ENCODE measurements at places on chromosomes 7 and 10. TPM values are rescaled to one million over a fixed set of nuclear protein-coding genes. Genes with fewer than 3 reads are reported as not detected.

GRCh38 chr10:89904755-89905154 is 203.4 kb downstream of the KIF20B start:
- DNase-seq = no peak

DNA sequence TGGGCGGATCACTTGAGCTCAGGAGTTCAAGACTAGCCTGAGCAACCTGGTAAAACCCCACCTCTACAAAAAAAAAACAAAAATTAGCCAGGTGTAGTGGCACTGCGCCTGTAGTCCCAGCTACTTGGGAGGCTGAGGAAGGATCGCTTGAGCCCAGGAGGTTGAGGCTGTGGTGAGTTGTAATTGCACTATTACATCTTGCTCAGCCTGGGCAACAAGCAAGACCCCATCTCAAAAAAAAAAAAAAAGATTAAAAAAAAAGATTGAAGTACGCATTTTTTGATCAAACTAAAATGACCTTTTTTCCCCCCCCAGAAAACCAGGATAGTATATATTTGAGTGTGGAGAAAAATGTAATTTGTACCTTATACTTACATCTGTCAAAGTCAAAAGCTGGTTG is 10.6 kb downstream of the ZC3HC1 start:
- no peak for DNase-seq

The TMEM236 gene
- 0.29 TPM for polyA plus RNA-seq

The SEMA3A gene
- 15.9 TPM for polyA plus RNA-seq

DNA sequence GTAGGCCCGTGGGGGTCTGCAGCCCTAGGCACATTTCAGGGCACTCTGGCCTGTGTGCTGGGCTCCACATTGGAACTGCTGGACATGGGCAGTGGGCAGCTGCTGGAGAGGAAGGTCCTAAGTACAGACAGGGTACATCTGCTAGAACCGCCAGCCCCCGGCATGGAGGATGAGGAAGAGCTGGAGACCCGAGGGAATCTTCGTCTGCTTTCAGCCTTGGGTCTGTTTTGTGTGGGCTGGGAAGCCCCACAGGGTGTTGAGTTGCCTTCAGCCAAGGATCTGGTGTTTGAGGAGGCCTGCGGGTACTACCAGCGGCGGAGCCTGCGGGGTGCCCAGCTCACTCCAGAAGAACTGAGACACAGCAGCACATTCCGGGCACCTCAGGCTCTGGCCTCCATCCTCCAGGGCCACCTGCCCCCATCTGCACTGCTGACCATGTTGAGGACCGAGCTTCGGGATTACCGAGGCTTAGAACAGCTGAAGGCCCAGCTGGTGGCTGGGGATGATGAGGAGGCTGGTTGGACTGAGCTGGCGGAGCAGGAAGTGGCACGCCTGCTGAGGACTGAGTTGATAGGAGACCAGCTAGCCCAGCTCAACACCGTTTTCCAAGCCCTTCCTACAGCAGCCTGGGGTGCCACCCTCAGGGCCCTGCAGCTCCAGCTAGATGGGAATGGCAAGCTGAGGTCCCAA is 1.4 kb downstream of the HPS6 start:
- no peak for DNase-seq

GRCh38 chr10:44513591-44513990 is 128.7 kb upstream of the CXCL12 start:
- DNase-seq = no peak

DNA sequence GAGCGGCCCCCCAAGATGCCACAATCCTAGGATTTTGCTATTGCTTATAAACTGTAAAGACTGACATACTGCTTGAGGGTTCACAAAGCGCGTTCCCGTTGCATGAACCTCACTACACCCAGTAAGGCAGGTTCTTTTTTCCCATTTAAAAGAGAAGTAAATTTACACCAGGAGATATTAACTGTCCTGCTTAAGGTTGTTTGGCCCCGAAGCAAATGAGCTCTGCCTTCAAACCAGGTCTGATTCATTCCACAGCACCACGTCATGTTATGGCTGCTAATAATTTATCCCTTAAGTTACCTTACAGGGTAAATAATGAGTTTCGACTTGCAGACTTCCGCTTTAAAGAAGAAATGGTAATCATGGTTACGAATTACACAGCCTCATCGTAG is 559 bp upstream of the FKBP14 start:
- DNase-seq = no peak

- no peak for DNase-seq
These were observed 34.7 kb downstream of the DDIT4 start for GRCh38 chr10:72308320-72308987.

GRCh38 chr7:94423863-94424735 is 29.4 kb downstream of the COL1A2 start:
- DNase-seq = no peak

DNA sequence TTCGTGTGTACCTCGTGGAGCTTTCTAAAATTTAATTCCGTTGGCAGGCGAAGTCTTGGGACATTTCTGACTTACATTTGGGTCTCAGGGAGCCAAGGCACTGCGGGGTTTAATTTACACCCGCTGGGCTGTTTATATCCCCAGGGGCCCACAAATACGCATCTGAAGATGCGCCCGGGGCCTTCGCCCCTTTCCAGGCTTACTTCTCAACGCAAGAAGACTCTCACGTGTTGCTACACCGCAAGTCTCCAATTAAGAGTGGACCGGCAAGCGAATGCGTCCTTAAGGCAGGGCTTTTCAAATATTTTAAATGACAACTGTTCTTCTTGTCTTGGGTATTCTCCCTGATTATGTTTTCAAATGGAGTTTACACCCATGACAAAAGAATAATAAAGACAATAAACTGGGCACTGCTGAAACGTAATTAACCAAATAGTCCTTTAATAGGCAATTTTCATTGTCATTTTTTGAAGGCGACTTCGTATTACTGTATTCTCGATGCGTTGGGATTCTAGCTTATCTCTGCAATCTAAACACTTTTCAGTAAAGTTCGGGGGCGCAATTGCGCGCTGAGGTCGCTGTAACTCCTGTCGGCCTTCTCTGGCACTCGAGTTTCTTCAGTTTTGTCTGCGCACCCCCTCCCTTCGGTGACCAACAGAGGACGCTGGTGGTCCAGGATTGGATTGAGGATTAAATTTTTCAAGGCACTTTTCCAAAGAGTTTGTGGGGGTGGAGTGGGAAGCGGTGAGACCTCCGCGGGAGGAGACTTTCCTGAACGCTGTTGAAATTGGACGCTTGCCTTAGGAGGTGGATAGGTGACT is 837 bp upstream of the IGFBP3 start:
- peak; percentile 77 for DNase-seq

GRCh38 chr7:78092331-78092730 is 293.8 kb downstream of the PHTF2 start:
- DNase-seq = no peak

The MRPS16 gene
- polyA plus RNA-seq = 86.2 TPM

The SLC39A12 gene
- polyA plus RNA-seq = not detected

The KLF14 gene
- polyA plus RNA-seq = 0.77 TPM

- DNase-seq = no peak
These were observed 23.9 kb downstream of the AQP1 start for GRCh38 chr7:30935569-30935877.

DNA sequence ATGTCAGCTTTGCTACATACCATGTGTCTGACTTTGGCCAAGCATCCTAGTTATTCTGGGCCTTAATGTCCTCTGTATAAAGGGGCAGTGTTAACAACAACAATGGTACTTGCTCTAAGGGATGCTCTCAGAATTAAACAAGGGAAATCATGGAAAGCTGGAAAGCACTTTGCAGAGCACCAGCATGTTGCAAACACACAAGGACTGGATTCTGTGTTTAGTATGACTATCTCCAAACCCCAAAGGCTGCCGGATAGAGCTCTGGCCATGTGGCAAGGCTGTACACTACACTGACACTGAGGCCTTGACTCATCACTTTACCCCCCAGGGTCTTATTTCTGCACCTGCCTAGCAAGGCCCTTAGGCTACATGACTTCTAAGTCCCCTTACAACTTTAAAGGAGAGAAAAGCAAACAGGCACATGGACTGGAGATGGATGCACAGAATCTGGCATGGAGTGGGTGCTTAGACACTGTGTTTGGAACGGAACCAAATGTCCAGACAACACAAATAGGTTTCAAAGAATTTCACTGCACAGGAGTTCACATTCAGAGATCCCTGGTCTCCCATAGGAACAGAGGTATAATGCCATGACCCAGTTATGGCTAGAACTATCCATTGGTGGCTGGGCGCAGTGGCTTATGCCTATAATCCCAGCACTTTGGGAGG is 74.6 kb downstream of the FAM13C start:
- no peak for DNase-seq

DNA sequence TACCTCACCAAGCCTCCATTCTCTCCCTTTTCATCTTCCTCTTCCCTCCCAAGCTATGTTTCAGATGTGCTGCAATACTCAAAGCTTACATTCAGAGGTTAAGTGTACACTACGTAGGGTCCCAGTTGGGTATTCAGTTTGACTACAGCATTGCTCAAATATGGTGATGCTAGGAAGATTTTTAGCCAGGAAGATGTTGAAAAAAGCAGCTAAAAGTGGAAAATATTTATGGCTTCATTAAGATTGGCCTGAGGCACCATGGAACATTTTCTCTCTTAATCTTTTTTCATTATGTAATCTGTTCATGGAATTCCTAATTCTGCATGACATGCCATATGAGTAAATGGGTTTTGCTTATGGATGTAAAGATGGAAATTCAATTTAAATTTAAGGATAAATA is 72.0 kb upstream of the ABCB5 start:
- no peak for DNase-seq

- no peak for DNase-seq
These were observed 6.3 kb upstream of the GSTK1 start for GRCh38 chr7:143256932-143257331.

GRCh38 chr7:93006480-93007095 is 111.2 kb downstream of the SAMD9 start:
- DNase-seq = no peak

GRCh38 chr10:29648114-29648982 is 13.6 kb upstream of the SVIL start:
- DNase-seq = no peak

- no peak for DNase-seq
These were observed 60.9 kb downstream of the BAMBI start for GRCh38 chr10:28738200-28738599.

GRCh38 chr7:98978672-98979071 is 100.3 kb downstream of the TRRAP start:
- DNase-seq = no peak

The ASB15 gene
- polyA plus RNA-seq = 0.86 TPM

DNA sequence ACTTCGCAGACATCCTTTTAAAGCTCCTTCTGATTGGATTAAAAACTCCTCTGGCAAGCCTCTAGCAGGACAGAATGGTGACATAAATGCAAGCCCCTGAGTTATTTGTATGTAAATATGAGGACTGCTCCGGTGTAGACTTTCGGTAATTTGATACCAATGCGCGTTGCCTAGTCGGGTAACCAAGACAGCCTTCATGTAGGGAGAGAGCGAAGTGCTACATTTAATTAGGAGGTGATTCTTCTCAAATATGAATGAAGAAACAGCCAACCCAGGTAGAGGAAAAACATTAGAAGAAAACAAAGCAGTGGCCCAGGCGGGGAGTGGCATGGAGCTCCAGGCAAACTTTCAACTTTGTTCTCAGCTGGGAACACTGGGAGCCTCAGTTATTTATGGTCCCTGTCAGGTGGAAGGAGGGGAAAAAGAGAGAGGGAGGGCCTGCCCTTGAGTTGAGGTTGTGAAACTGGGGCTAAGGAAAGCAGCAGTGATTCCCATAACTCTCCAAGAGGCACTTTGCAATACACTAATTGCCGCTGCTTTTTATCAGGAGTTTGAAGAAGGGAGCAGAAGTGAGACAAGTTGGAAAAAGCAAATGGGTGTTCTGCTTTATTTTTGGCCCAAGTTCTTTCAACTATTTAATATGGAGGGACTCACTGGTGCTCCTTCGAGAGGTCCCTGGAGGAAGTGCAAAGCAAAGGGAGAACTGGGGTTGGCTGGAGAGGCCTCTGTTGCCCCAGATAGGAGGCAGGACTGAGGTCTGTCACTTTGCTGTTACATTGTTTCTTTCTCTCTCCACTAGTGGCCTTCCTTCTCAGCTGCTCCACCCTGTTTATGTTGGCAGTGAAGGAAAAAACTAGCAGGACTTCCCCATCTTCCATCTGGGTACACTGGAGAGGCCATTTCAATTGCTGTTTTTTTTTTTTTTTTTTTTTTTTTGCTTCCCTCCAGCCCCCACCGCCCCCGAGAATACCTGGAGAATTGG is 234.6 kb upstream of the CCDC6 start:
- DNase-seq = peak; percentile 79

DNA sequence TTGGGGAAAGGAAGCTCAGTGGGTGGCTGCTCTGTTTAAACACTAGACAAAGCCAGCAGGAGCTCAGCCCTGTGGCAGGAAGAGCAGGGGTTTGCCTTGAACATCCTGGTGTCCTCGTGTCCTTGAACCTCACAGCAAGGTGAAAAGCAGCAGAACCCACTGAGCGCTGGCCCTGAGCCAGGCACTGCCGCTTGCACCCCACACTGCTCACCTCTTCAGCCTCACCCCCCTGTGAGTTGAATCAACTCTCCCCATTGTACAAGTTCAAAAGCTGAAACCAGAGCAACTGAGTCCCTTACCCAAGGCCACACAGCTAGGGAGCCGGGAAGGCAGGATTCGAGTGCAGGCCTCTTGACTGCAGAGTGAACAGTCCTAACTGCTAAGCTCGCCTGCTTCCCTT is 32.0 kb downstream of the SLC29A3 start:
- no peak for DNase-seq

- DNase-seq = no peak
These were observed 285.5 kb downstream of the TWIST1 start for GRCh38 chr7:18831943-18832342.

GRCh38 chr10:128848810-128849209 is 618.2 kb upstream of the MGMT start:
- DNase-seq = no peak

The LRRC18 gene
- polyA plus RNA-seq = 0.17 TPM

- DNase-seq = no peak
These were observed 16.2 kb downstream of the CTBP2 start for GRCh38 chr10:125144206-125144605.

The CFAP70 gene
- polyA plus RNA-seq = 10.0 TPM

GRCh38 chr10:20990604-20991003 is 93.5 kb upstream of the NEBL start:
- DNase-seq = no peak

DNA sequence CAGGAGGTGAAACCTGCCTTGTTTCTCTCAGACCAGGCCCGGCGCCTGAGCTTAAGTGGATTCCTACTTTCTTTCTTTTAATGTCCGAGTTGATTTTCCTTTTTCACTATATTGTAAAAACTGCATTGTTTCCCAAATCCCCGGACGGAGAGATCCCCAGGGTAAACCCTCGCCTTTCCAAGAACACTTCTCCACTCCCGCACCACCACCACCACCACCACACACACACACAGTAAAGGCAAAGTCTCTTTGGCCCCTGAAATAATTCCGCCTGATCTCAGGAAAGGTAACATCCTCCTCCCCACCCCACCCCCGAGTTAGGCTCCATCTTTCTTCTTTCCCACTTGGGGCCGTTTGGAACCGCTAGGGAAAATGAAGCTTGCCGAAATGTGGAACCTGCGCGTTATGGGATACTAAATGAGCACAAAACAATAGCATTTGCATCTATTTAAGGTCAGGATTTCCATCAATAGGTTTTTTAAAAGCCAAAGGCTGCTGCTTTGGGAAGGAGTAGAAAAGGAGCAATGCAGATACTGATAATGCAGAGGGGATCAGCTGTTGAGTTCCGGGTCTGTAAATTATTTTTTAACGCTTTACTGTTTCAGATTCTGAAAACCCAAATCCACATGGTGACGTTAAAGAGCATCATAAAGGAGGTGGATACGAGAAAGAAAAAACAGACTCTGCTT is 2.5 kb downstream of the HPSE2 start:
- no peak for DNase-seq

GRCh38 chr7:105748701-105749100 is 127.7 kb downstream of the ATXN7L1 start:
- DNase-seq = no peak
